ENCODE measurements at places on chromosomes 1 and 21.

DNA sequence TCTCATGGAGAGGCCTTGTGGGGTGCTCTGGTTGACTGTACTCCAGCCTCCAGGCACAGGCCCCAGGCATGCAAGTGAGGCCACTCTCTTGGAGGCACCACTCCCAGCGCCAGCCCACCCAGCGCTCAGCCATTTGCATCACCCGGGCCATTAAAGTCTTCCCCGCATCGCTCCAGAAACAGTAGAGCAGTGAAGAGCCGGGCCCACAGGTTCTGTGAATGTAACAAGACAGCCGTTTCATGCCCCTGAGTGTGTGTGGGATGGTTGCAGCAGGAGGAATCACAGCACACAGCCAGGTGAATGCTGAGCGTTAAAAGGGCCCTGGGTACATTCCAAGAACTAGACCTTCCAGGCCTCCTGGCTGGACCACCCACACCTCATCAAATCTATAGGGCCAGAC is 19.0 kb upstream of the CD2 start:
- DNase-seq = no peak

DNA sequence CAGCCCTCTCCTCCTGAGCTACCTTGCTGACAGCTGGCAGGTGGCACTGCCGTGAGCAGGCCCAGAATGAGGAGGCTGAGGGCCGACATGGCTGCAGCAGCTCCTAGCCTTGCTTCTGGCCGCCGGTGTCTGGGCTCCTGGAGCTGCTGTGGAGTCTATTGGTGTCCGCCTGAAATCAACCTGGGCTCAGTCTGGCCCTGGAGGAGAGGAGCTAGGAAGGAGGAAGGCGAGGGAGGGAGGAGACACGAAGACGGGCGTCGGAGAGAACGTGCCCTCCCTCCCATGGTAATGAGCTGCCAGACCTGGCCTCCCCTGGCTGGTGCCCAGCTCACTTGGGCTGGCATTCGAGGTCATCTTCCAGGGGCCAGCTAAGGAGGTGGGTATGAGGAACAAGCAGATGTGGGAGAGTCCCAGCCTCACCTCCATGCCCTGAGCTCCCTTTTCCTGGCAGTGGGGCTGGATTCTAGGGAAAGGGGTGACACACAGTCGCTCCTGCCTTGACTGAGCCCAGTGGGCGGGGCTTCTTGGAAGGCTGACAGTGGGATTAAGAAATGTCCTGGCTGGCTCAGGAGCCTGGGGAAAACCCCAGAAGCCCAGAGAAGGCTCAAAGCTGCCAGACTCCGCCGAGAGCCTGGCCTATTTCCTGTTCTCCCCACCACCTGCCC is at the start of gene PDZK1IP1:
Gene PDZK1IP1, minus strand, starts transcription at position 193 of the 665 bp plus-strand sequence. Its CDS starts 104 bp downstream, at position 89.
- no peak for DNase-seq

DNA sequence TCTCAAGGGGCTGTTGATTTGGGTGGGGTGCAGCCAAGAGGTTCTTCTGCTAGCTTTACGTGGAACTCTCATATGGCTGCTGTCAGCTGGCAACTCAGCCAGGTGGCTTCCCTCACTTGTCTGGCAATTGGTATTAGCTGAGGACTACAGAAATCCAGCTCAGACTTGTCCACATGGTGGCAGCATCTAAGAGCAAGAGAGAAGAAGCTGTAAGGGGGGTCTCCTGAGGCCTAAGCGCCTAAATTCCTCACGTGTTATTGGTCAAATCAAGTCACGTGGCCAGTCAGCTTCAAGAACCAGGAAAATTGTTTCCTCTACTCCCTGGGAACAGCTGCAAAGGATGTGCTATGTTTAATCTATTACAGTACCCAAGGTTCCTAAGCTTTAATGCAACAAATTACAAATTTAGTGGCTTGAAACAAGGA is 4.2 kb upstream of the DYRK3 start:
- DNase-seq = no peak

DNA sequence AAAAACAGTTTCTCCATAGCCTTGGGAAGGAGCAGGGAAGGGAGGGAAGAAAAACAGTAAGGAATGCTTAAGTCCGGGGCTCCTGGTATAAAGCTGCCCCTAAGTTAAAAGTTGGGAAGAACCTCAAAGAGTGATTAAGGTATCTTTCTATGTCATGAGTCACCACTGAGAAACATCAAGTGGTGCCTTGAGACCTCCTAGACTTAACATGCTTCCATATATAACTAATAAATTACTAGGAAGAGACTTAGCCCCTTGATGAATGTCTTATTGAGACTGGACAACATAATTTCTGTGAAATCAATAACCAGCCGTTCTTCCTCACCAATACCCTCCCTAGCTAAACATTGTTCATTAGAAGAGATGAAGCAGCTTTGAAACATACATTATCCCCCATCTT is 121.8 kb upstream of the SLC44A3 start:
- no peak for DNase-seq

DNA sequence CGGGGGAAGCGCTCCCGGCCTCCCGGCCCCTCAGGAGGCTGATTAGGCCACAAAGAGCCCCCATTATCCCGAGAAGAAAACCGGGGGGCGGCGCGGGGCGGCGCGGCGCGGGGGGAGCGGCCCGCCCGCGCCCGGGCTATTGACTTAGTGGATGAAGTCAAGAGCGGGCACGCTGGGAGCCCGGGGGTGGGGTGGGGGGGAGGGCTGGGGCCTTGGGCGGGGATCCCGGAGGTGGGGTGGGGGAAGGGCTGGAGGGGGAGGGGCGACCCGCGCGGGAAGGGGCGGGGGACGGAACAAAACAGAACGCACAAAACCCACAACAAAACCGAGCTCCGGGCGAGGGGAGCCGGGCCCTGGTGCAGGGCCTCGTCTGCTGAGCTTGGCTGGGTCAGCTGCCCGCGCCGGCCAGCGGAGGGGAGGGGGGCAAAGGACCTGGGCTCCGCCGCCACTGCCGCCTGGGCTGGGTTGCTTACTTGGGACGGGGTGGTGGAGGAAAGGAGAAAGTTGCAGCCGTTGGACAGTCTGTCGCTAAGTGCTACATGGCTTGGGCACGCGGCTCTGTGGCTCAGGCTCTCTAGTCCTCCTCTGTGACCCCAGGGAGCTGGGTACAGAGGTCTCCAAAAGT is 16.3 kb downstream of the PAX7 start:
- DNase-seq = no peak

GRCh38 chr1:1205769-1206375 is 520 bp downstream of the TNFRSF18 start:
- DNase-seq = no peak

DNA sequence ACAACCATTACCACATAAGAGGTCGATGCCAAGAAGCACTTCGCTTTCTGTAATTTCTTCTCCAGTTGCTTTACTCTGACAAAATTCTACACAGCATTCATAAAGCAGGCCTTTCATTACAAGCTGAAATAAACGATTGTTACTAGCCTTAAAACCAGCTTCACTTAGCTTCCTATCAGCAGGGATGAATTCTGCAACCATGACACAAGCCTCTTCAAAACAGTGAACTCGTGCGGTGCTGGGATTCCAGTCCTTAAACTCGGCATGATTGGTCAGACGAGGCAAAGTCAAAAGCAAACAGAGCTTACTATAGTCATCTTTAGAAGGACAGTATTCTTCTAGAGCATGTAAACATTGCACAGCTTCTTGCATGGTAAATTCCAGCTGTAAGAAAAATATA is 30.6 kb downstream of the WDR47 start:
- no peak for DNase-seq

DNA sequence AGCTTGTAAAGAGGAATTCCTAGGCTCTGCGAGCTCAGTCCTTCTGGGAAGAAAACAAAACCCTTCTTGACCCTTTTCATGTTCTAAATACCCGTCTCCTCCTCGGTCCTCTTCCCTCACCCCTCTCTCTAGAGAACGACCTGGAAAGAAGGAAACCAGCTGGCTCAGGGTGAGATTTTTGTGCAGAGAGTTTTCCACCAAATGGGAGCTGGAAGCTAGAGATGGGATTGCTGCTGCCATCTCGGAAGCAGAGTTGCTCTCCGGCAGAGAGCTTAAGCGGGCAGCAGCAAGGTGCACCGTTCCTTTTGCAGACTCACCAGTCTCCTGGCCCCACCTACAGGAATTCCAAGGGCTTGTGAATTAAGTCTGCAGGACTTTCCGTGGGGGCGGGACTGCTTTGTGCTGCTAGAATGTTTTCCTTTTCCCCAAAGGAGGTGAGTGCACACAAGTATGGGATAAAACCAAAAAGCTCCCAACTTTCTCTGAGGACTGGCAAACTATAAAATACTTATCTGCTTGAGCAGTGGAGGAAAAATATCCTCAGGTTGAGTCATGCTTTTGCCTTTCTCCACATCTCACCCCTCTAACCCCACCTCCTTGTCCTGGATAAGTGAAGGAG is 29.1 kb upstream of the KIAA0040 start:
- DNase-seq = no peak
